ENCODE measurements at places on chromosomes 3 and 15.

GRCh38 chr3:107657971-107658370, 135.2 kb downstream of the BBX start:
- no peak for DNase-seq

GRCh38 chr3:47425959-47426358, 45.1 kb downstream of the PTPN23 start:
- no peak for DNase-seq

- peak; percentile 84 for DNase-seq
These were observed 2.9 kb downstream of the GNAT1 start for GRCh38 chr3:50194128-50194902.

- DNase-seq = no peak
These were observed 560.8 kb downstream of the FOXP1 start for GRCh38 chr3:71022551-71023335.

GRCh38 chr3:111639316-111639715, 44.2 kb upstream of the ZBED2 start:
- DNase-seq = no peak

GRCh38 chr3:11331101-11331500, 58.9 kb downstream of the ATG7 start:
- no peak for DNase-seq

DNA sequence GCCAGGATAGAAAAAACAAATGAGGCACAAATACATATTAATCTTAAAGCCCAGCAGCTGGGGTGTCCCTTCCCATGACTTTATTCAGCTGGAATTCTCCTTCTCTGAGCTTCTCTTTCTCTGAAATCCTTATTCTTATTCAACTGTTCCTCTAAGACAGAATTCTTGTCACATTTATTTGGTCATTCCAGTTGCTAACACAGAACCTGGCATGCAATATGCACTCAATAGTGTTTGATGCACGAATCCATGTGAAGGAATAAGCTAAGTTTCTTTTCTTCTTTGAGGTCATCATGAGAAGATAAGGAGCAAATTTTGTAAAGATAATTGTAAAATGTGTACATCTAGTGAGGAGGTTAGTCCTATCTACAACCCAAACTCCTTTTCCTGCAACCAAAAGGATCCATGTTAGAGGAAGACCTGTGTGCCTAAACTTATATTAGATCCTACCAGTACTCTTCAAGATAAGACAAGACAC, 154.2 kb upstream of the KCNMB2 start:
- no peak for DNase-seq

- DNase-seq = no peak
These were observed 13.2 kb upstream of the SLC6A6 start for GRCh38 chr3:14389166-14389606.

GRCh38 chr3:128062033-128062745, 10.0 kb downstream of the SEC61A1 start:
- no peak for DNase-seq

DNA sequence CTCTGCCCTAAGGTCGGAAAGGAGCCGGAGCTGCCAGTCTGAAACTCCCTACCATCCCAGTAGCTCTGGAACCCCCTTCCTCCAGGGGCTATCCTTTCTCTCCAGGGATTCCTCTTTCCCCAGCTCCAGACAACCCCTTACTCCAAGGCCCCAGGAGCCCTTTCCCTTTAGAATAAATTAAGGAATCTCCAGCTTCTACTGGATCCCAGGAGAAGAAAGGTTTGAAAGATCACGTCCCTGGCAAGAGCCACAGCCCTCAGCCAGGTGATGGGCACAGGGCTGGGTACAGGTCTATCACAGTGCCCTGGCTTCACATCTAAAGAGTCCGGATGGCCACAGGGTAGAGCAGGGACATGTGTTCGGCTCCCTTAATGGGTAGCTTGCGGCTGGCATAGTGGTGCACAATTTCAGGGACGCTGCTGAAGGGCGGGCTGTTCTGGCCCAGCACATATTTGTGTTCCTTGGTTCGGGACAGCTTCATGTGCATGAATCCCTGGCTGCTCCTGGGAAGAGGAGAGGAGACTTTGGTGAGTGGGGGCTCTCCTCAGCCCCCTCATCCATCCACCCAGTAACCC, 20.0 kb downstream of the SHF start:
- no peak for DNase-seq

DNA sequence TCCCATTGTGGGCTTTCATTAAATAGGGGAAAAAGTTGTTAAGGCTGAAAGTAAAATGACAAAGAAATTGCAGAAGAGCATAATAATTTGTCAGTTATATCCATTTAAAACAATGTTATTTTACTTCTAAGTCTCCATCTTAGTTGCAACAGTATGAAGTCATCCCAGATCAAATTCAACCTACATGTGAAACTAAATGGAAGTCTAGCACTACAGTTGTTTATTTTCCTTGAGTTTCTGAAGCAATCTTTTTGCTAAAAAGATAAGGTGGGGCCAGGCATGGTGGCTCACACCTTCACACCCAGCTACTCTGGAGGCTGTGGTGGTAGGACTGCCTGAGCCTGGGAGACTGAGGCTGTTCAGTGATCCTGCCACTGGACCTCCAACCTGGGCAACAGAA, 80.2 kb downstream of the DPH6 start:
- DNase-seq = no peak

DNA sequence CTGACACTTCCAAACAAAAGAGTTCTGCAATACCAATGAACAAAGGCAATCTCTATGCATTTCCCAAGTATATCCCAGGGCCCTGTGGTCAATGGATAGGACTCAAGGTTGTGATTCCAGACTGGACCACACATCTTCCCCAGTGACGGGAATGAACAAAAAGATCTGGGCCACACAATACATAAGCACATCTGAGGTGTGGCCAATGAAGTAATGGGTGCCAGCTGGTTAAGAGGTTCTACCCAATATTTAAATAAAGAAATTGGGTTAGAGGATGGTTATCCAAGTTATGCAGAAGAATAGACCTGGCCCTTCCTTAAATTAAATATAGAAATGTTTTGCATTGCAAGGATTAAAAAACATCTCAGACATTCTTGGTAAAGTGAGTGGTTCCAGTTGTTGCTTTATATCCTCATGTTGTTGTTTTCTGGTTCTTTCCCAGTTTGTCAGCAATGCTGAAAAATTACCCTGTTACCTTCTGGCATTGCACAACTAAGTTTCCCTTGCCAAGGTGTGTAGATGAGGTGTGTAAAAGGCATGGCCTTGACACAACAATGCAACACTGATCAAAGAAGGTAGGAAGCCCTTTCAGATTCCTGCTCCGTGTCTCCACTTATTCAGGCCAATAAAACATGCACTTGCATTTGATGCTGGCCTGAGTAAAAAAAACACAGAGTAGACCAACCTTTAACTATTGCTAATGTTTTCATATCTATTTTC, 86.5 kb downstream of the PRICKLE2 start:
- DNase-seq = no peak

- DNase-seq = no peak
These were observed 10.4 kb downstream of the THBS1 start for GRCh38 chr15:39591141-39591895.

GRCh38 chr3:28863186-28863585, 417.7 kb upstream of the RBMS3 start:
- no peak for DNase-seq

DNA sequence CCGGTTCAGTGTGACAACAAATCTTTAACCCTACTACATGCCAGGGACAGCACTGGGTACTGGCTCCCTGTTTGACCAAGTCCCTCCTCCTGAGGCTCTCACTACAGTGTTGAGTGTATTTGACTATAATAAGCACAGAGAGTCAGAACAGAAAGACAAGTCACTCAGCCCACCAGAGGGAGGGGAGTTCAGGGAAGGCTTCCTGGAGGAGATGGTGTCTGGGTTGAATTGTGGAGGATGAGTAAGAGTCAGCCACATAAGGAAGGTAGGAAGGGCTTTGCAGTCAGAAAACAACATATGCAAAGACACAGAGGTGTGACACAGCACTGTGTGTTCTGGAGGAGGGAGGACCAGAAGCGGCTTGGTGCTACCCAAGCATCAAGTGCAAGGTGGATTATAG, 17.7 kb downstream of the MEGF11 start:
- DNase-seq = no peak

- no peak for DNase-seq
These were observed 319.2 kb downstream of the ZNF621 start for GRCh38 chr3:40843851-40844548.

- DNase-seq = no peak
These were observed 38.8 kb downstream of the PTPRG start for GRCh38 chr3:61600195-61600594.

DNA sequence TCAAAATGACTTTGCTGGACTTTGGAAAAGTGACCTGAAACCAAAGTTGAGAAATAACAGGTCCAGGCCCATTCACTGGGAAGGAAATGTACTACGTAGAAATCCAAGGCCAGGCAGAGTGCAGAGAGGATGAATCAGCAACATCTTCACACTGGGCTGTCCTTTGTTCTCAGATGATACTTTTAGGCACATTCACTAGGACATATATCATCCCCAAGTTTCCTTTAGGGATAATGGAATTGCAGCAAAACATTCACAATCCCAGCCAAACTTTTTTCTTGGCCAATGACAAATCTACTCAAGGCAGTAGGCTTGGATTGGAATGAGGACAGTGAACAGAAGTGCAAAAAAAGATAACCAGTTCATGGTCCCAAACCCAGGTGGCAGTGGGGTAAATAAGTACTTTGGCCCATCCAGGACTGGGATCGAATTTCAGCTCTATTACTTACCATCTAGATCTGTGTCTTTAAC, 75.1 kb downstream of the CLDN11 start:
- DNase-seq = no peak

DNA sequence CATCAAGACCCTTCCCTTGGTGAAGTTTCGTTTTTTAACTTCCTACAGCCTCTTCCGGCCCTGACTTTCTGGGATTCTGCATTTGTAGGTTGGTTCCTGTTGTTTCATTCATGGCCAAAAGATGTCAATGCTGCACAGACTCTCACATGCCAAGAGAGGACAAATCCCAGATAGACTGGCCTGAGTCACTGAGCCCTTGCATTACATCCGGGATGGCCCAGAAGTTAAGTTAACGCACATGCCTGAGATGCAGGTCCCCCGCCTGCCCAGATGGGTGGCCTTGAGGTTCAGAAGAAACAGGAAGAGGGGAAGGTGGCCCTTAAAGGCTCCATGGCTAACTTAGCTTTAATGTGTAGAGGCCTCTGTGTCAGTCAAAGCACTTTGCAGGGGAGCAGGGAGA, 51.6 kb upstream of the SRGAP3 start:
- no peak for DNase-seq

- no peak for DNase-seq
These were observed 19.0 kb downstream of the MRAS start for GRCh38 chr3:138367326-138367850.

- DNase-seq = no peak
These were observed 29.6 kb upstream of the ADAMTS9 start for GRCh38 chr3:64717411-64717810.

DNA sequence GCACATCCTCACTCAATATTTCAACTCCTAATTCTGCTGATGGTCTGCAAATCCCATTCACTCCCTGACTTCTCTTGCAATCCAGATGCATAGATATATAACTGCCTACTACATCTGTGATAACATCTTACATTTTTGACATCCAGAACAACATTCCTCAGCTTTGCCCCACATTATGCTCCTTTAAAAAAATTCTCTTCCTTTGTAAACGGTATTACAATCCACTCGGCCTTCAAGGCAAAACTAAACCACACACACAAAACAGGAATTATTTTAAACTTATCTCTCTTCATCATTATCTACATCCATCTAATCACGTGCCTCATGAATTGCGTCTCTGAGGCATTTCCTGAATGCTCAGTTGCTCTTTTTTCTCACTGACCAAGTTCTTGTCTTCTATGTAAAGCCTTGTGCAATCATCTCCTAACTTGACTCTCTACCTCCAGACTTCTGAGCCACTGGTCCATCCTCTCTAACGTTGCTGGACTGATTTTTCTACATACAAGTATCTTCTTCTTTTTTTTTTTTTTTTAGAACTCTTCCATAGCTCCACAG, 117.0 kb downstream of the SATB1 start:
- no peak for DNase-seq

GRCh38 chr3:61381745-61382392, 130.6 kb upstream of the FHIT start:
- peak; percentile 4 for DNase-seq

DNA sequence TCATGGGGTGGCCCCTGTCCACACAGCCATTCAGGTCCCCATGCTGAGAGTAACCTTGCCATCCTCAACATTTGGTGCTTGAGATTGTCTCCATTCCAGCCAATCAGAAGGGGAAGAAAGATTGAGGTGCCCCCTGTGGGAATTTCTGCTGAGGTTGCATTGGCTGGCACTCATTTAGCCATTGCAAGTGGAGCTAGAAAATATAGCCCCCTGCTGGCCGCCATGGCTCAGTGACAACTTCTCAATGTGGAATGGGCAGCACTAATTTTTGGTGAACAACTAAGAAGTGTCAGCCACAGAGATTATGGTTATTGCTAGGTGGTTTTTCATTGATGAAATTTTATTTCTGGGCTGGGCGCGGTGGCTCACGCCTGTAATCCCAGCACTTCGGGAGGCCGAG, 22.0 kb downstream of the COL6A6 start:
- DNase-seq = peak; percentile 62

GRCh38 chr15:66951531-66952320, 113.7 kb upstream of the SMAD3 start:
- DNase-seq = no peak

- DNase-seq = no peak
These were observed 75.6 kb downstream of the CHAC1 start for GRCh38 chr15:41028853-41029252.

- DNase-seq = no peak
These were observed 203.5 kb upstream of the ZBTB20 start for GRCh38 chr3:115350606-115351005.

GRCh38 chr3:152298393-152299248, 29.9 kb downstream of the MBNL1 start:
- DNase-seq = peak; percentile 69

DNA sequence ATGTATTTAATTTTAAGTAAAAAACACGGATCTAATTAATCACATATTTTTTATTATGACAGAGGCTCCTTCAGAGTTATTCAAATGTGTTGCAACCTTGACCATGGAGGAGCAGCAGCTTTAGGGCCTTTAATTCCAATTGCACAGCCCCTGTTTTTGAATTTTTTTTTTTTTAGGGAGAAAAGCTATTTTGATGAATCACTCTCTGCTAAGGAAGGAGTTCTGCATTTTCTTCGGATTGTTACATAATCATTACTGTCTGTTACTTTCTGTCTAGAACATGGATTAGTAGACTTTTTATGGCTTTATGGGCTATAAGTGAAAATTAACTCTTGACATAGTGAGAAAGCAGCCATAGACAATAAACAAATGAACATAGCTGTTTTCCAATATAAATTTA, 90.8 kb downstream of the MCTP2 start:
- DNase-seq = no peak

DNA sequence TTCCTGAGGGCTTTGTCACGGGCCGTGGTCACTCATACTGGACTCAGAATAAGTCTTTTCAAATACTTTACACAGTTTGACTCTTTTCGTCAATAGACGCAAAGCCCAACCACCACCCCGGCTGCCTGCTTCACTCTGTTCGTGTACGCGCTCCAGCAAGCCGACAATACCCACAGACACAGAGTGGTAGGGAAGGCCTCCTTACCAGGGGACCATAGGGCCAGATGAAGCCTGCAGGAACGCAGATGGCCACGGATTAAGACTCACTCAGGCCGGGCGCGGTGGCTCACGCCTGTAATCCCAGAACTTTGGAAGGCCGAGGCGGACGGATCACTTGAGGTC, 29.7 kb downstream of the EFCAB12 start:
- peak; percentile 22 for DNase-seq
